ENCODE measurements at places on chromosomes 2 and 18.
A peak's percentile ranks its signal among the peaks of the same experiment; 100 is the strongest.

DNA sequence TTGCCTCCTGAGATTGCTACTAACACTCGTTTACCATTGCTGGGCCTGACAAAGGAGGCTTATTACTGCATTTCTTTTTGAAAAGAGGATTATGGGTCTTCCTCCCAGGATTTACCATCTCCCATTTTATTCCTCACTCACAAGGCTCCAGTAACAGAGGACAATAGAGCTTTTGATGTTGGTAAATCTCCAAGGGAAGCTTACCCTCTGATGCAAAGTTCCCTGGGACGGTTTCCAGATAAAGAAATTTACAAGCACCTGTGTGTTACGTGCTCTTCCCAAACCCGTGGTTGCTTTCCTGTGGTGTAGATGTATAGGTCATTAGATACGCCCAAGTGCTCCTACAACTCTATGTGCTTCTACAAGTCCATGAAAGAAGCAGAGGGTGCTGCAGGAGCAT, 17.1 kb downstream of the VSNL1 start:
- no peak for DNase-seq

- peak; percentile 79 for DNase-seq
These were observed 712.0 kb upstream of the NXPH2 start for GRCh38 chr2:139492131-139492680.

GRCh38 chr2:152227969-152228592, 52.5 kb upstream of the STAM2 start:
- no peak for DNase-seq

DNA sequence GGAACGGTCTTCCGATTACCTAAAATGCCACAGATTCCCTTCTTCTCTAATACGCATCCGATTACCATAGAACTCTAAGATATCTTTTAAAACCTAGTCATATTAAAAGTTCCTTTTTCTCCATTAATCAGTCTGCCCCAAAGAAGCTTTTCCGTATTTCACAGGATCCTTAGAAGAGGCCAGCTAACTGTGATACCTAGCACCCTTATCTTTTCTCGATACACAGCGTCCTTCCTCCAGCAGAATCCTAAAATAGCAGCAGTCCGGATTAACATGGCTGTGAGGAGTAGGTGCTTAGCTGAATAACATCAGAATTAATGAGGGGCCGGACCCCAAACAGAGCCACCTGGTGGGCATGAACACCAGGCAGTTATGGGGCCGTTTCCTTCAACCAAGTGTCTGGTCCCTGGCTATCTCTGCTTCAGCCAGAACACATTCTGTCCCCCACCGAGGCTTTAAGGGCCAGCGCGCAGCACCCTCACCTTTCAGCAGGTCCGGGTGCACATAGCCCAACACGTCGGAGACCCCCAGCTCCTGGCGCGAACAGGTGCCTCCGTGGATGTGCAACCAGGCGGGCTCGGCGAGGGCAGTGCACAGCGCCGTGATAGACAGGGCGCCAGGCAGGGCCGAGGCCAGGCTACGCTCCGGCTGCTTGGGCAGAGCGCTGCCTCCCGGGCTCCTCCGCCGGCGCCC, 995 bp downstream of the TMEM127 start:
- peak; percentile 5 for DNase-seq

DNA sequence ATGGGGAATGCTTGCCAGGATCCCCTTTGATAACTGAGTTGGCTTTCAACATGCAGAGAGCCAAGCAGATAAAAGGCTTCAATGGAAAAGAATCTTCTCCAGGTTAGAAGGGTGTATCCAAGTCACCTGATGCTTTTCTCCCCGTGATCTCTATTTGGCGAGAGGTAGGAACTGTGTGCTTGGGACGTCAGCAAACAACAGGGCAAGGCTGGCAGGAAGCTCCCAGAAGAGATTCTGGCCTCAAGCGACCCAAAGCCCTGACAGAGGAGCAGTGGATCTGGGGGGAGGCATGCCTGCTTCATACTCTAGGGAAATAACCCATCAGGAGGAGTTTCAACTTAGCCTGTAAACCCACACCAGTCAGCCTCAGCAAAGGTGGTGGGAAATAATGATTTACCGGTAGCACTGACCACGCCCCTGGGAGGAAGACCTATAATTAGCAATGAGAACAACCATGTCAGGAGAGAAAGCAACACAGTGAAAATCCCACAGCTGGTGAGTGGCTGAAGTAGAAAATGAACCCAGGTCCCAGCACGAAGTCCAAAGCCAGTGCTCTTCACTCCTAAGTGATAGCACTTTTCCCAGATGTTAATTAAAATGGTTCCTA, 76.3 kb upstream of the SEC11C start:
- DNase-seq: no peak

- no peak for DNase-seq
These were observed 305.1 kb upstream of the GULP1 start for GRCh38 chr2:187986390-187987105.

- no peak for DNase-seq
These were observed 8.8 kb upstream of the POLI start for GRCh38 chr18:54260396-54261072.

DNA sequence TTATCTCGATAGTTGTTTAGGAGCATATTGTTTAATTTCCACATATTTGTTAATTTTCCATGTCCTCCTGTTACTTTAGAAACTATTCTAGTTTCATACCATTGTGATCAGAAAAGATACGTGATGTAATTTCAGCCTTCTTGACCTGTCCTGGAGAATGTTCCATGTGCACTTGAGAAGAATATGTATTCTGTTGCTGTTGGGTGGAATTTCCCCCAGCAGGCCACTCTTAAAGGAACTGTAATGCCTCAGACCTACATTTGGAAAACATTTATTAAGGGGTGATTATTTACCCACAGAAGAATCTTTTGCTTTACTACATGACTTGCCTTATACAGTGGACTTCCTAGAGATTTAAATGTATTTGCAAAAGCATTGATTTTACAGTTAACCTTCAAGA, 55.5 kb downstream of the LIMS1 start:
- DNase-seq: no peak

DNA sequence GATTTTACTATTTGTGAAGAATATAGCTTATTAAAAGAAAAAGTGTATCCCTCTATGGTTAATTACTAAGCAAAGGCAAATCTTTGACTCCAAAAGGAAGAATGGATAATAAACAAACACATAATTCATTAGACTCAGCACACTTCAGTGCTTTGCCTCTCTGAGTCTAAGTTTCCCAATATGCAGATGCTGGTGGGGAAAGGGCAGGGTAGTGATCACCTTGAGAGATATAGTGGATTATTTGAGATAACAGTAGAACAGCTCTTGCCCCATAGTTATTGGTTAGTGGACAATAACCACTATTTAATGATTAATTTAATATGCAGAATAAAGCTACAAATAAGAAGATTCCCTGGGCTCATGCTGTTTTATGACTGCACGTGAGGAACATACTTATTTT, 98.2 kb upstream of the SLC8A1 start:
- no peak for DNase-seq

DNA sequence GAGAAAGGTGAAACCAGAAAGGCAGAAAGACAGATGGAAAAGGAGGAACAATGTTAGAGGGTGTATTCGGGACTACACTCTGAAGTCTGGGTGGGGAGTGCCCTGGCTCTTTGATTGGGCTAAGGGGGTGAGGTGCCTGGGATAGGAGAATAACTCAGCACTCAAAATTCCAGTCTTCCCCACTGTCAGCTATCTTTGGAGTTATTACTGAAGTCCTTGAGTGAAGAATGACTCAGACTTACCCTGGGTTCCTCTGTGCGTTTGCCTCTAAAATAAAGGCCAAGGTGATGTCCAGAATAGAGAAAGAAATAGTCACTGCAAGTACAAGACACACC, 151.8 kb upstream of the SERPINE2 start:
- DNase-seq: no peak

GRCh38 chr2:119478978-119479295, 45.3 kb downstream of the SCTR start:
- no peak for DNase-seq

DNA sequence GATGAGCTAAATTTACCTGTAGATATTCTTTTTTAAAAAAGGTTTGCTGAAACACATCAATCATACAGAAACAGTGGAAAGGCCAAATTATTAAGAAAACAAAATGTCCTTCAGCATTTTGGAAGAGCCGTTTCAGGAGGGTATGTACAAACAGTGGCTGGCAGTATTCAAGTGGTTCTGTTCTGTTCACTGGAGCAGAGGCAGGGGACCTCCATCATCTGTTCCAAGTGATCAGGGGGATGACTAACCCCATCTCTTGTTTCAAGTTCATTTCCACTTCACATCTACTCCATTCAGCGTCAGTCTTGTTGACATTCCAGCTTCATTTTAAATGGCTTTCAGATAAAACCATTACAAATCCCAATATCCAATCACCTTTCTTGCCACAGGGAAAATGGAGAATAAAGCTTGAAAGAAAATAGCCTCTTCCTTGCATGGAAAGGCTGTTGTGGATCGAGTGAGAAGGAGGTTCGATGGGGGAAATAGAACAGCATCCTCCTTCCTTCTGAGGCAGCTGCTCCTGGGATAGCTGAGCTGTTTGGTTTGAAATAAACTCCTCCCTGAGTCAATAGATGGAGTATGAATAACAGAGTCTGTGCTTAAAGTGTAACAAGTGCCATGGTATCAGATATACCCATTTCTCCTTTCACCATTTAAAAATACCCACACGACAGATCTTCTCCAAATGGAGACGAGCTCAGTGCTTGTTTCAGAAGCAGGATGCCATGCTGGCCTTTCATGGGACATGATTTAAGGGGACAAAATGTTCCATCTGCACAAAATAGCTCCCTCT, 63.7 kb upstream of the OTOF start:
- DNase-seq: no peak

- DNase-seq: no peak
These were observed 35.1 kb downstream of the EHD3 start for GRCh38 chr2:31269087-31269486.

DNA sequence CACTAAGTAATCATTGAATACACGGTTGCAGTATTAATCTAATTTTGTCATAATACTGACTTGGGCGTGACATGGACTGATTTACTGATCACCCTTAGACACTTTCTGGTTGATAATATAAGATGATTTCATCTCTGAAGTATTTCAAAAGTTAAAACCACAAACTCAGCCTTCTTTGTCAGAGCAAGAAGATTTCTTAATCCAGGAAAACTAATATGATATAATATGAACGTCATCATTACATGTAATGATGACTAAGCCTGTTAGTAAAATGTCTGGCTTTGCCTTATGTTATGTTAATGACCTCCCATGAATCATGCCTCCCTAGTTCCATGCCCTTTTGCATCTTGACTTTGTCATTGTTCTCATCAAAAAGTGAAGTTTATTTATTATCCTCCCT, 1325.0 kb upstream of the CDH2 start:
- no peak for DNase-seq

DNA sequence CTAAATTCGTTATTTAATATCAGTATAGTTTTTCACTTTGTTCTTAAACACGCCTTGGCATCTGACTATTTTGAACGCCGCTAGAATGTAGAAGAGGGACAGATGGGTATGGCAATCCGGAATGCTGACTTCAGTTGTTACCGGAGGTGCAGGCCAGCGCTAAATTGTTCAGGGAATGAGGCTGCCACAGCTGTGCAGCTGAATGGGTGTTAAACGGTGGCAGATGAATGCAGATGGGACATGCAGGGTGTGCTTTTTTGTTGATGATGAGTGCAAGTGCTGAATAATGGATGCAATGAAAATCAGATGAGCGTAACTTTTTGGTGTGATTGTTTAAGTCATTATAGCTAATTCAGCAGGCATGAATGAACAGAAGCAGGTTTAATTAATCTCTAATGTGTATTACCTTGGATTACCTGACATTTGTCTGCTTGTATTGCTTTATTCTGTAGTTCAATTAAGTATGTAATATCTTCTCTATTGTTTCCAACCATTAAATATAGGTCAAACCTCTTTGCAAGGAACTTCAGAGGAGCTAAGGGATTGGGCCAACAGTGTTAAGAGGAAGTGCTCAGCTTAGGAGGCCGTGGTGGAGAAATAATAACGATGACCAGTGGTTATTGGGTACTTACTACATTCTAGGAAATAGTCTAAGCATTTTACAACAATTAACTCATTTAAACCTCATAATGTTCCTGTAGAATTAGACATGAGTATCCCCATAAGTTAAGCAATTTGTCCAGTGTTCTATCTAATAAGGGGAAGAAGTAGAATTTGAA, 11.9 kb upstream of the CREG2 start:
- peak; percentile 95 for DNase-seq

DNA sequence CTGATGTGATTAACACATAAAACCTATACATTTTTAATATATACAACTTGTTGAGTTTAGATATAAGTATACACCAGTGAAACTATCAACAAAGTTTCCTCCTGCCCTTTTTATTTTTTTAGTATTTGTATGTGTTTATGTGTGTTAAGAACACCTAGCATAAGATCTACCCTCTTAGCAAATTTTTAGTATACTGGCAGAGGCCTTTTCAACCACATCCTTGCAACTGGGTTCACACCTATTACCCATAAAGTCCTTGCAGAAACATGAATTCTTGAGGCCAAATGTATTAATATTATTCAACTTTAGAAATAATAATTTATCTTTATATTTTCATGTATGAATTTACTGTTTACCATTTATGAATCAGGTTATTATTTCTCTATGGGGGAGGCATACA, 119.7 kb upstream of the CRIM1 start:
- DNase-seq: no peak

DNA sequence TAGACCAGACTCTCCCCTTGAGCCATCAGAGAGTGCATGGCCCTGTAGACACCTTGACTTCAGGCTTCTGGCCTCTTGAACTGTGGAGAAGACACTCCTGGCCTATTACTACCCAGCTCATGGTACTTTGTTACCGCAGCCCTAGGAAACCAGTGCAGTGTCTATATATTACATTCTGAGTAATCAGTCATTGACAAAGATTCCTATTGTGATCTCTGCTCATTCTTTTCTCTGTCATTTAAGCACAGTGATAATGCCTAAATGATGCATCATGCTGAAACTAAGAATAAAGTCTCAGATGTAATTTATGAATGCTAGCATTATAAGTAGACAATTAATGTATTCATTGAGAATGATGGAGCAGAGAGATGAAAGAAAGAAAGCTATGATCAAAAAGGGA, 603.5 kb downstream of the SOCS6 start:
- DNase-seq: no peak

DNA sequence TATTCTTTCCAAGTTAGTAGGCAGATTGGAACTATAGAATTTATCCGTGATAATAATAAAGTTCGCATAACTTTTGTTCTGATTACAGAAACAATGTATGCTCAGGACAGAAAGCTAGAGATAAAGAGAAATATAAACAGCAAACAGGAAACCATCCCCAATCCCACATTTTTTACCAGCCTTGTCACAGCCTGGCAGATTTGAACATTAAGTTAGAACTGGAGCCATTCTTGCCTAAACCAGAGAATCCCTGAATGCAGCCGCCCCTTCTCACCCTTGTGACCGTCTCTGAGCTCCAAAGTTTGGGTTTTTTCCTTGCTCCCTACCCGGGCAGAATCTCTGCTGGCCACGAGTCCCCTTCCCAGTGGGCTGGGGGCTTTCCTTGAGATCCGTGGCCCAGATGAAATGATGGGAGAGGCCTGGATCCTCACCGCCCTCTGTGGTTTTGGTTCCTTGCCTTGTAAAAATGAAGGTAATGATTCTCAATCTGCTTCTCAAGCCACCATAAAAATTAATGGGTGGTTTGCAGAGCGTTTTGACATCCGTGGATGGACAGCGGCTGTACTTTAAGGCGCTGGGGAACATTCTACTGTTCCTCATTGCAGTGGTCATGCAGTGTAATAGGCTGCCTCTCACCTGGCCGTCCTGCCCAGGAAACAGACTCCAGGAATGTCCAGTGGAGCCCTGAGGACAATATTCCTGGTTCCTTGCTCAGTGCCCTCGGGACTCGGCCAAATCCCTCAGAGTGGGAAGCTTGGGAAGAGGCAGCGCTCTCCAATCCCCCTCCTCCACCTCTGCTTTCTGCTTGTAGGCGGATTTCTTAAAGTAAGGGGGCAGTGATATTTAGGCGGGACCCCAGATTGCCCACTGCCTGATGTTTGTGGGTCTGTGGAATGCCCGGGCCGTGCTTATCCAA, 1.6 kb downstream of the SH3BP4 start:
- DNase-seq: no peak
